ENCODE measurements at places on chromosomes 7 and 10.

GRCh38 chr7:139417478-139417877 is 57.8 kb downstream of the LUC7L2 start:
- DNase-seq, result no peak

DNA sequence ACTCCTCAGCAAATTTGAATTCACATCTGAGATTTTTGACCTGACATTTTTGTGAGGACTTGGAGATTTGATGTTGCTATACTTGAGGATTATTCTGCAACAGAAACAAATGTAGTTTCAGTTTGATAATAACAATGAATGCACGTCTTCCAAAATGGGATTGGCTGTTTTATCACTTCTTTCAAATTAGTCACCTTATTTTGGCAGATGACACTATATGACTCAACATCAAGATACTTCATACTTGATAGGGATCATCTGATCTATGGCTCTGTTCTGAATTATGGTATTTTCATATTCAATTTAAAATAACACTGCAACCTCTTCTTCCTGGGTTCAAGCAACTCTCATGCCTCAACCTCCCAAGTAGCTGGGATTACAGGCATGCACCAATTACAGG is 24.2 kb downstream of the ARL5B start:
- no peak for DNase-seq

DNA sequence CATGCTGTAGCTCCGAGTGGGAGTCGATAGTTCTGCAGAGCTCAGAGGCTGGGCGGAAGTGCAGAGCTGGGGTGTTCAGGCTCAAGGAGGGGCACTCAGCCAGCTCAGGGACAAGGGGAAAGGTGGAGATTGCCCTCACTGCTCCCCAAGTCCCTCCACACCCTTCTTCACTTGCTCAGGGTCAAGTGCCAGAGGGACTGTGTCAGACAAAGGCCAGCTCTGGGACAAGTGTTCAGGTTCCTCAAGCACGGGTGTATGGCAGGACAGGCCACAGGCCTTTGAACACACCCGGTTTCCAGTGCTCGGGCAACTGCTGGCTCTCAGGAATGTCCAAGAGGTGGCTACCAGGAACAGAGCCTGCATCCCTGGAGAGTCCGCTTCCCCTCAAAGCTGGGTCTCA is 293.0 kb upstream of the PODXL start:
- DNase-seq, result no peak

- DNase-seq, result no peak
Measured at GRCh38 chr7:2066251-2066919, 166.4 kb downstream of the MAD1L1 start.

DNA sequence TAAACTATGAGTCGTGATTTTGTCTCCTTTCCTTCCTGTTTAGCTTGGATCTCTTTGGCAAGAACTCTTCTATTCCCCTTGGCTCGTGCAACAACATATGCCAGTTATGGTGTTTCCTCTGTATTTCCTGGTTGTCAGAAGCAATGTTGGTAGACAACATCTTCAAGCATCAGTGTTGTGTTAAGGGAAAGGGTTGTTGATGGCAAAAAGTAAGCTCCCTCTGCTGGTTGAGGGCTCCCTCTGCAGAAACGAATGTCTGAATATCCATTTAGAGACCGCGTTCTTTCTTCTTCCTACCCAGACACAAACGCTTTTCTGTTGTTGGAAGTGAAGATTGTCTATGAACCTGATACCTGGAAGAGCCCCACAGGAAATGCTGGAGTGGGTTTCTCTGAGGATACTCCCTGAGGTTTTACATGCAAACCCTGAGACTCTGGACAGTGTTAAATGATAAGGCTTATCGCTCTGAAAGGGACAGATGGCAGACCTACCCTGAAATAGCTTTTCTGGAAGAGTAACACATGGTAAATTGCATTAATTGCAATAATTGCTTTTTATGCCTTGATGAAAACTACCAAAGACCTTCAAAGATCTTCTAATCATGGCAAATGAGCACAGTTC is 23.5 kb upstream of the C1QL3 start:
- DNase-seq, result peak; percentile 47

GRCh38 chr10:30763918-30764317 is 134.4 kb upstream of the LYZL2 start:
- DNase-seq, result no peak

DNA sequence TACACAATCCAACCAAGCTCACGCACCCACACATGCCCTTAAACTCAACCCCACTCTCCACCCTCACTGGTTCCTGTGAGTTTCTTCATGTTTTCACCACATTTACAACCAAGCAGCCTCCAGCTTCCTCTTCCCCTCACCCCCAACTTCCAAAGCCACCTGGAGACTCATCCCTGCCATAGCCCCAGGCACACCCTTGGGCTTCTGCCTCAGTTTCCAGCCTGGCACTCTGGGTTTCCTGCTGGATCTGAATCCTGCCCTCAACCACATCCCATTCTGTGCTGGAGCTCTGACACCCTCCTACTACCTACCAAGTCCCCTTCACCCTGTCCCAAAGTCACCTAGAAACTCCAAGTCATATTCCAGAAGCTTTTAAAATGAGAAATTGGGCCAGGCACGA is 29.4 kb downstream of the CCDC3 start:
- DNase-seq, result no peak

DNA sequence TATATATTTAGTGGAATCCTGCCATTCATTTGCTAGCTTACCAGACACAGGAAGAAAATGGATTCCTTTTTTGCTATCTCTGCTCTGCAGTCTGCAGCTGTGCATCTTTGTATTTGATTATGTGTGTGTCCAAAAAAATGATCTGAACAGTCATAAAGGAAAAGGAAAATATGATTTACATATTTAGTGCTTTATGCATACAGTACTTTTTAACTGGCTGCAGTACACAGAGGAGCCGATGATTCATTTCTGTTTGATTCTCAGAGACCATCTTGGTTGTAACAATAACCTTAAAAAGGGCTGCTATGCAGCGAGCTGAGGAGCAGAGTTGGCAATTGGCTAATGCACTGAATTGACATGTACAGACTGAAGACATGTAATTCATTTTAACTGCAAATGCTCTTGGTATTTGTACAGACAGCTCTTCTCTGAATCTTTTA is 151.3 kb upstream of the FZD1 start:
- DNase-seq, result no peak

GRCh38 chr10:63430091-63430998 is 35.4 kb downstream of the JMJD1C start:
- DNase-seq, result no peak

- DNase-seq, result peak; percentile 44
Measured at GRCh38 chr7:29194594-29195427, at the start of gene CHN2. TSS of gene CHN2 (plus strand) at chr7:29194775.

- no peak for DNase-seq
Measured at GRCh38 chr7:10475940-10476641, 497.6 kb upstream of the PHF14 start.

GRCh38 chr7:886626-887487 is 10.5 kb downstream of the GET4 start:
- DNase-seq, result no peak

GRCh38 chr10:5282137-5282536 is 82.6 kb upstream of the UCN3 start:
- DNase-seq, result no peak

GRCh38 chr10:51894771-51895578 is 195.6 kb upstream of the CSTF2T start:
- DNase-seq, result no peak

- no peak for DNase-seq
Measured at GRCh38 chr10:74936577-74937265, 110.3 kb downstream of the KAT6B start.

GRCh38 chr7:66535414-66536329 is 93.0 kb upstream of the KCTD7 start:
- peak; percentile 78 for DNase-seq

DNA sequence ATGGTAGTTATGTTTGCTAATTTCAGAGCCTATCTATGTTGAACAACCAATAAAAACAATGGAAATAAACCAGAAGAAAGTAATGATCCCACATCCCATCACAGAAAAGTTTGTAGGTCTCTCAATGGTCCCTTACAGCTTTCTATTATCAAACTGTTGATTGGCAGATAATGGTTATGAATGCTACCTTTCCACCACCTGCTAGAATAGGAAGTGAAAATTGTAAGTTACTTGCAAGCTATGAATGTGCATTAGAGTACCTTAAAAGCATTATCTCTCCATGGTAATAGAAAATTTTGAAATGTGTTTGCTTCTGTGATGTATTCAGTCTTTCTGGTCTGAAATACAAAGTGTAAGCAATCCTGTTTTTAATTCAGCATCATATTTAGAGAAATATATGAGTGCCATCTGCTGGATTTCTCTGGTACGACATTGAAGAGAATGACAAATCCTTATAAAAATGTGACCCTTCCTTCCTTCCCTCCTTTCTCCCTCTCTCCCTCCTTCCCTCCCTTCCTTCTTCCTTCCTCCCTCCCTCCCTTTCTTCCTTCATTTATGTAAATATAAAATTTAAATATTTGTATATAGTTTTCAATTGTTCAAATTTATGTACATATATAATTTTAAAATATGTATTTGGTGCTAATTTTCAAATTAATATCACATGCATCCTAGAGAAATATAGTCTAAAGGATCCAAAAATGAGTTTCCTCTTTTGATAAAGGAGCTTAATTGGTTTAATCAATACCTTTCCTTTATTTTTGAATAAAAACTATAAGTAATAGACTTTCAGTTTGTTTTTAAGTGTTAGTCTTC is 41.4 kb upstream of the PNLIPRP3 start:
- peak; percentile 44 for DNase-seq

- DNase-seq, result no peak
Measured at GRCh38 chr7:136728945-136729344, 139.5 kb upstream of the CHRM2 start.

GRCh38 chr7:142407939-142408570 is 150.2 kb upstream of the PRSS58 start:
- DNase-seq, result no peak

- no peak for DNase-seq
Measured at GRCh38 chr10:111677759-111678158, 505.8 kb downstream of the GPAM start.

DNA sequence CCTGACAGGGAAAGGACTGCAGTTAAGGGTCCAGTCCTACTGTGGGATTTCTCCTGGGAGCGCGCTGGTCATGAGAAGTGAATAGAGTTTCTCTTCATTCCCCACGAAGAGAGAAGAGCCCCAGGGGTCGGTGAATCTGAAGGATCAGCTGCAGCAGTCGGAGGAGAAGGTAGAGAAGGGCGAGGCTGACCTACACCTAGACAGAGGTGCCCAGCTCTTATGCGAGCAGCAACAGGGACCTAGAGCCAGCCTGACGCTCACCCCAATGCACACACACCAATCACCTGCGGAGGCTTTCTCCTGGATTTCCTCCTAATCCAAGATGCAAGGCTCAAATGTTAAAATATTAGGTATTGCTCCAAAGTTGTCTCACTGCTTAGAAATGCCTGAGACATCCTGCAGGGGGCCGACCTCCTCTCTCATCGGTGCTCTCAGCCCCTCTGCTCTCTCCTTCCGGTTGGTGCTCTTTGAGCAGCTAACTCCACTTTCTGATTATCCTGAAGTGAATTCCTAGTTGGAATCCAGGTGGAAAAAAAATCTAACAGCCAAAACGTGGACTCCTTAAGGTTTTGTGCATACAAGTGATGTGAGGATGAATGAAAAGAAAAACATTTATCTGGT is 176.4 kb downstream of the AHR start:
- no peak for DNase-seq

GRCh38 chr7:26493737-26494428 is 202.2 kb downstream of the SNX10 start:
- DNase-seq, result no peak

DNA sequence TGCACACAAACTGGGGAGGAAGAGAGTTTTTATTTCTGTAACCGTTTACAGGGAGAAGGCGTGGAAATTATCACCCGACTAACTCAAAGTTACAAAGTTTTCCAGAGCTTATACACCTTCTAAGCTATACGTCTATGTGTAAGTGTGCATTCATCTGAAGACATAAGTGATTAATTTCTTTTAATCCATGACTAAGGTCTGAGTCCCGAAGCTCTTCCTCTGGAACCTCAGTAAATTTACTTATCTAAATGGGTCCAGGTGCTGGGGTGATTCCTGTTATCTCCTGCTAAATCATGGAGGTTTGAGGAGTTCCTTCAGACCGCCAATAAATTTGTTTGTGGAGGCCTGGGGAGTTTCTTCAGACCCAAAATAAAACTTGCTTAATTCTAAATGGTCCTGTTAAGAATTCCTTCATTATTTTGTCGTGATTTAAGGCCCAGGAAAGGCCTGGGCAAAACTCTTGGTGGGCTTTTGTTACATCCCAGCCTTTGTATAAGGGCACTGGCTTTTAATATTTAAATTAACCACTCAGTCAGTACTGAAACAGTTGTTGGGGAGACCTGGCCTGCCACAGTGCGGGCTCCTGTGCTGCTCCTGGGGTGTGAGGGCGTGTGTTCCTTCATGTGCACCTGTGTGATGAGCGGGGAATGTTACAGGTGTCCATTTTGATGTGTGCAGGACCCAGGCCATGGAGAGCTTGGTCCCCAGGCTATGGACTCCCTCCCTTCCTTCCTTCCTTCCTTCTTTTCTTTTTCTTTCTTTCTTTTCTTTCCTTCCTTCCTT is 5.8 kb upstream of the METTL27 start:
- DNase-seq, result no peak

DNA sequence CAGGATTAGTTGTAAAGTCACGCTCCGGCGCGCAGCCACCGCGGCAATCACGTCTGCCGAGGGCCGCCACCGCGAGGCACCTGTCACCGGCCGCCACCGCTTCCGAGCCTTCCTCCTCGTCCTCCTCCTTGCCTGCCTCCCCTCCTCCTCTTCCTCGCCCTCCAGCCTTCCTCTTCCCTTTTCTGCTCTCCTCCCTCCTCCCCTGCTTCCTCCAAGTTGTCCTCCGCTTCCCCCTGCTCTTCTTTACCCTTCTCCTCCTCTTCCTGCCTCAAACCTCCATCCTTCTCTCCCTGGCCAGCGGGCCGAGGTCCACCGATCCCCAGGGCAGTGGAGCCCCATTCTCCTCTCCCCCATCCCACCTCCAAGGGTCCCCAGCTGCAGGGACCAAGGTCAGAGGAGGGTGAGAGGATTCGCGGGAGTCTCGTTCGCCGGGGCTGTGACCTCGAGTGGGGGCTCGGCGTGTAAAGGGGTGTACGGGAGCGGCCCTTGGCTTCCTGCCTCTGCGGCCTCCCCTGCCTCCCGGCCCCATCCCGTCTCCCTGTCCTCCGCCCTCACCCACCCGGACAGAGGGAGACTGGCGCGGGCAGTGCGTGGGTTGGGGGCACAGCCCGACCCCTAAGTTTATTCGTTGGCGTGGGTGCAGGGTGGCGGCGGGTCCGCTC is 89.5 kb upstream of the PAX2 start:
- no peak for DNase-seq

DNA sequence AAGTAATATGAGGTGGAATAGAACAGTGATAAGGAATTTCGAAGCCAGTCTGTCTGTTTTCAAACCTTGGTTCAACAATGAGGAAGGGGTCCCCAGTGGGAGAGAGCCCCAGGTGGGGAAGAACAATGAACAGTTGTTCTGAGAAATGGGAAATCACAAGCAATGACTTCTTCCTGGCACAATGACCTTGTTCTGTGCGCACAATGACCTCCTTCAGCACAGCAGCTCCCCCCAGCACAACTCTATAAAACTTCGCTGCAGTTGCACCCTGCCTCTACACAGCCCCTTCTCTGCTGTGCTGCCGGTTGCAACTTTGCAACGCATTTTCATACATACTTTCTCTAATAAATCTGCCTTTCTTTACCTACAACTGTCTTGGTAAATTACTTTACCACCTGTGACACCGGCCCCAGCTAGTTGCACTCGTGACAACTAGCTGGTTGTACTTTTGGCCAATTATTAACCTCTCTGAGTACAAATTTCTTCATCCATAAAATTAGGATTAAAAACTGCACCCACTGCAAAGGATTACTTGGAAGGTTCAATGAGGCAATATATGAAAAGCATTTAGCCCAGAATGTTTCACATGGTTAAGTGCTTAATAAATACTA is 40.5 kb downstream of the ASB4 start:
- DNase-seq, result no peak

All from hematopoietic multipotent progenitor cell treated with erythropoietin and hydrocortisone succinate and interleukin-3 and kit ligand, for 8 days (in vitro differentiated cells).